Endodermal cell (in vitro differentiated cells): ENCODE measurements at places on chromosomes 11 and 22.
A peak's percentile ranks its signal among the peaks of the same experiment; 100 is the strongest.

- DNase-seq = peak; percentile 93
Observed at GRCh38 chr11:120210626-120211521, at the start of gene OAF. OAF (plus strand) TSS chr11:120211032; CDS start chr11:120211280, 248 bp downstream.

- no peak for DNase-seq
Observed at GRCh38 chr11:40302669-40303068, 1156.8 kb downstream of the LRRC4C start.

- DNase-seq = peak; percentile 64
Observed at GRCh38 chr22:49149721-49150608, 677.7 kb downstream of the BRD1 start.

GRCh38 chr11:27211370-27212127, 151.5 kb downstream of the CCDC34 start:
- peak; percentile 68 for DNase-seq

- peak; percentile 90 for DNase-seq
Observed at GRCh38 chr11:27718863-27719545, 18.7 kb upstream of the BDNF start.

GRCh38 chr11:71268706-71269321, 16.4 kb upstream of the SHANK2 start:
- DNase-seq = peak; percentile 25

DNA sequence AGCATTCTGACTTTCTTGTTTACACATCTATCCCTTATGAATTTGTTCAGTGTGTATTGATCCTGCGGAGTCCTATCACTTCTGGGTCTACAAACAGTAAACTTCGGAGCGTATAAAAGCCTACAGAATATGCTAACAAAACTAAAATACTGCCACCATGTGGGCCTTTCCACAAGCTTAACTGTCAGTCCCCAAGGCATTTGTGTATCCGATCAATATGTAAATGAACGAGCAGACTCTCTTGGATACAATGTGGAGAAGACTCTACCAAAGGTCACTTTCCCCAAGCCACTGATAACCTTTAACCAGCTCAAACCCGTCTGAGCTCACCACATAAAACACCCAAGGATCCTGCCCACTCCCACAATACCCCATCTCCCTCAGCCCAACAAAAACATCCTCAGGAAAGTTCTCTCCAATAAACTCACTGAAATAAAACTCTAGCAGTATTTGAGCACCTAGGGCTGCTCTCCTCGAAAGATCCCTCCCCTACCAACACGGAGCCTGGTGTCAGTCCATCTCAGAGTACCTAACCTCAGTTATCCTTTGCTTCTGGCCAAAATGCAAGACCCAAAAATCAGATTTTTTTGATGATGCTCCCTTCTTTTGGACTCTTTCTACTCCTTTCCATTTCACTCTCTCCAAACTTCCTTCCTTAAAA, 17.8 kb downstream of the ADA2 start:
- peak; percentile 58 for DNase-seq

- no peak for DNase-seq
Observed at GRCh38 chr11:35144136-35144741, 5.3 kb downstream of the CD44 start.

DNA sequence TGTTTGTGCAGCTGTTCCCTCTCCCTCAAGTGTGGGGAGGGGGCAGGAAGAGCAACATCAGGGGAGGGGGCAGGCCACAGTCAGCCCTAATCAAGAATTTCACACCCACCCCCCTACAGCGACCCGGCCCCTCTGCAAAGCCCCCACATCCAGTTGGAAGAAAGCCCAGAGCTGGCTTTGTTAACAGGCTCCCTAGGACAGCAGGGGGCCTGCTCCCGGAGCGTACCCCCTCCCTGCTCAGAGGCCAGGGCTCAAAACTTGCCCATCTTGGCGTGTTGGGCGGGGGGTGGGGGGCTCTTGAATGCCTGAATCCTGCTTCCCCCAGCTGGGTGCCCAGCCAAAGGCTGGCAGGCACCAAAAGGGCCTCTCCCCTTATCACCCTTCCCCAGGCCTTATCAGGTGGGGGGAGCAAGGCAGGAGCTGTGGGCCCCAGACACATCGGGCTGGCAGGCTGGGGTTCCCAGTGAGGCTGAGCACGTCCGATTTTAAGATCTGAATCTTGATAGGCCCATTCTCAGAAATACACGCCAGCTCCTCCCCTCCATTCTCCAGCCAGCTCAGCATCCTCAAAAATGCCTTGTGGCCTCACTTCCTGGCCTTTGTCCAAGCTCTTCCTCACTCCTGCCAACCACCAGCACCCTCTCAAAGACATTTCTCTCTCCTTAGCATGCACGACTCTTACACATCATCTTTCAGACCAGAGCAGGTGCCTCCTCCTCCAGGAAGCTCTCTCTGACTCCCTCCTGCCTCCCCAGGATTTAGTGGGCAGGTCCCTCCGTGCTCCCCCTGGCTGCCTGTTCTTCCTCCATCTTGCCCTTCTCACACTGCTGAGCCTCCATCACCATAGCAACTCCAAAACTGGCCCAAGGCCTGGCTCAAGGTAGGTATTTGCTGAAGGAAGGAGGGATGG, 384.8 kb downstream of the MN1 start:
- DNase-seq = peak; percentile 83

GRCh38 chr22:35984183-35985175, 44.1 kb downstream of the RBFOX2 start:
- DNase-seq = no peak

- no peak for DNase-seq
Observed at GRCh38 chr11:48148749-48149148, 67.9 kb upstream of the OR4B1 start.

DNA sequence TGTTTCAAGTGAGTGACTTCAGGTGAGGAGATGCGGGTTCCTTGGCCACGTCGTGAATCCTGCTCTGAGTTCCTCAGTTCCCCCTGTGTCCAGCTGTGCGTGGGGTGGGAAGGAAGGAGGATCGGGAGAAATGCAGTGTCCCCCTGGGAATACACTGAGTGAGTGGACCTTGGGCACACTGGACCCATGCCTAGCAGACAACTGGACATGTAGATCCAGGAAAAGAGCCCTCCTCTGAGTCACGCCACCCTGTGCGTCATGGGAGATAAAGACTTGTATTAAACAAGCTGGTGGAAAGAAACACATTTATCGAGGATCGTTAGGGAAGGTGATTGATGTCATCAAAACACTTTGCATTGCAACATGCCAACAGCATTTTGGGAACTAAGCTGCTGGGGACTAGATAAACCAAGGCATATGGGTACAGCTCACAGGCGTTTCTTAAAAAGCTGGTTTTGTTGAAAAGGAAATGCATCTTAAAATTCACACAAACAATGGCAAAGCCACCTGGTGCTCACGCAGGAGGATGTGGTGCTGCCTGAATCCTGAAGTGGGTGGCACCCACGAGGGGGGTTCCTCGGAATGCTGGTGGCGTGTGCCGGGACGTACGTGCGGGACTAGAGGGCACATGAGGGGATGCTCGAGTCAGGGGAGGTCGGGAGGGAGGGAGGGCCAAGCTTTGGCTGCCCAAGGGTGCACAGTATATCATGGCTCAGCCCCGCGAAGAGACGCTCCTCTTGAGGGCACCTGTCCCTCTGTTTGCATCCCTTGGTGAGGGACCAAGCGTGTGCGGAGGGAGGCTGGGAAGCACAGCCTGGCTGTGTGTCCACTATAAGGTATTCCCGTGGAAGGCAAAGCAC, 303.5 kb downstream of the TBC1D22A start:
- peak; percentile 26 for DNase-seq

- DNase-seq = peak; percentile 73
Observed at GRCh38 chr11:73271936-73272679, at the start of gene P2RY6. P2RY6 (plus strand) TSS chr11:73272338; CDS start chr11:73296519, 24,181 bp downstream.

DNA sequence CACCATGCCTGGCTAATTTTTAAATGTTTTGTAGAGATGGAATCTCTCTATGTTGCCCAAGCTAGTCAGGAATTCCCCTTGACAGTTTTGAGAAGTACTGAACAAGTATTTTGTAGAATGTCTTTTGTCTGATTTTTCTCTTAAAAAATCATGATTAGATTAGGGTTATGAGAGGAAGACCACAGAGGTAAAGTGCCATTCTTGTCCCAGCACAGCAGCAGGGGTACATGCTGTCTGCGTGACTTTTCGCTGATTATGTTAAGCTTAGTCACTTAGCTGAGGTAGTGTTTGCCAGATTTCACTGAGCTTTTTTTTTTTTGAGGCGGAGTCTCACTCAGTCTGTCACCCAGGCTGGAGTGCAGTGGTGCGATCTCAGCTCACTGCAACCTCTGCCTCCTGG, 13.6 kb upstream of the NUP160 start:
- no peak for DNase-seq

DNA sequence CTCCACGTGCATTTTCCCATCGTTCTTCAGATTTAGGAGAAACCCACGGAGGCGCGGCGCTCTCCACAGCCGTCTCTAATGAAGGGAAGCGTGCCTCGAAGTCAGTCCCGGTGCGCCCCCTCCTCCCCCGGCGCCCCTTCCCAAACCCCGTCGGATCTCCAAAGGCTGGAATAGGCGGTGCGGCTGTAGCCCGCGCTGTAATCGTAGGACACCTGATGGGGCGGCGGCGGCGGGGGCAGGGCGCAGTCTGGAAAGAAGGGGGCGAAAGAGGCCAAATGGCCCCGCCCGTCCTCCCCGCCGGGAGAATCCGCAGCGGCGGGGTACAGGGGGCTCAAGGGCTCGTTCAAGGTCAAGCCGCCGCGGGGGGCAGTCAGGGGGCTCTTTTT, 1.3 kb downstream of the FAM181B start:
- DNase-seq = peak; percentile 68

DNA sequence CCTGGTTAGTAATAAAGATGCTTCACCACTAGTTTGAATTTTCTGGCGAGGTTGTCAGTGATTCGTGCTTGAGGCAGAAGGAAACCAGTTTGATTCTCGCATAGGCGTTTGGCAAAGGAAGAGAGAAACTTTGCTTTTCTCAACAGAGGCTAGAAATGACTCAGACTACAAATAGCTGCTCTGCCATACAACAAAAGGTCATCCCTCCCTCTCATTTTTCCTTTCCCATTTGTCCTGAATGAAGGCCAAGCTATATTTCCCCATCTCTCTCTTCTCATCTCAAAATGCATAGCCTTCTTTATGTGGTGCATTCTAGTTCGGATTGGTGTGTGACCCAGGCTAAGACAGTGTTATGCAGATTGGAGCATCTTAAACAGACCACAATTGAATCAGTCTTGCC, 741.4 kb downstream of the NTM start:
- DNase-seq = no peak

DNA sequence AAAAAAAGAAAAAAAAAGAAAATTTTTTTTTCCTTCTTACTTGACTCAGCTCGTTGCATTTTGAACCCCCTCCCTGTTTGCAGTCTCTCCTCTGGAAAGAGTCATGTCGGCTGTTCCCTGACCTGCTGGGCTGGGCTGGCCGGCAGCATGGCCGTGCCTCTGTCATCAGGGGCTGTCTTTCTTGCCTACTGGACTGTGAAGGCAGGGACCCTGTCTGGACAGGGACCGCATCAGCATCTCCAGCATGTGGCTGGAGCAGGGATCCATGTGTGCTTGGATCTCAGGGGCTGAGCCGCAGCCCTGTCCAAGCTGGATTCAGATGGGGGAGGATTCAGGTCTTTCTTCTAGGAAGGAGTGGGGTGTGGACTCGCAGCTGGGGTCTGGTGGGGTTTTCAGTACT, 15.5 kb downstream of the FBLN1 start:
- no peak for DNase-seq

DNA sequence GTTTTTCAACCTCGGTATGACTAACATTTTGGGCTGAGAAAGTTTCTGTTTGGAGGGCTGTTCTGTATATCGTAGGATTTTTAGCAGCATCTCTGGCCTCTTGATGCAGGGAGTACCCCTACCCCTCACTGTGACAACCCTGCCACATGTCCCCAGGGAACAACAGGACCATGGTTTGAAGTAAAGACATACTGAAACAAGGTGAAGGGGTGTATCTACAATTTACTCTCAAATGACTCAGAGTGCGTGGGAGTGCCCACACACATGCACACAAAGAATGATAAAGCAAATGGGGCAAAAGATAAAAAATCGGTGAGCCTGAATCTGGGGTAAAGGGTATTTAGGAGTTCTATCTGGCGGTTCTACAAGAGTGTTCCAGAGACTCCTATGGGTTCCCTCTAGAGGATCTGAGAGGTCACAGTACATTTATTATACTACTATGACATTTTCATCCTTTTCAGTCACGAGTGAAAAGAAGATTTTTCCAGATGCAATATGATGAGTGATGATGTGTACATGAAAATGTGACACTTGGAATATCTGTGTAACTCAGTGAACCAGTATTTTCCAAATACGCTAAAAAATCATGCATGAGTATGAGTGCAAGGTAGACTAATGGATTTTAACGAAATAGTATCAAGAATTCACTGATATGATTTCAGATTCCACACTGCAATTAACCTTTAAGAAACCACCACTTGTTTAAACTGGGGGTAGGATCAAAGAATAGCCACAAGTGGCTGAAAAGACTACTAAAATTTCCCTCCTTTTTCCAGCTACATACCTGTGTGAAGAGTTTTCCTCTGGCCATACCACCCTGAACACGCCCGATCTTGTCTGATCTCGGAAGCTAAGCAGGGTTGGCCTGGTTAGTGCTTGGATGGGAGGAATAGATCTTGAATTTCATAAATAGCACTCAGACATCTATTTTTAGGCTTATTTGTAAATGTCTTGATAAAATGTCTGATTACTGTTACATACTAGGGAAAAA, 56.3 kb upstream of the YPEL1 start:
- DNase-seq = no peak

DNA sequence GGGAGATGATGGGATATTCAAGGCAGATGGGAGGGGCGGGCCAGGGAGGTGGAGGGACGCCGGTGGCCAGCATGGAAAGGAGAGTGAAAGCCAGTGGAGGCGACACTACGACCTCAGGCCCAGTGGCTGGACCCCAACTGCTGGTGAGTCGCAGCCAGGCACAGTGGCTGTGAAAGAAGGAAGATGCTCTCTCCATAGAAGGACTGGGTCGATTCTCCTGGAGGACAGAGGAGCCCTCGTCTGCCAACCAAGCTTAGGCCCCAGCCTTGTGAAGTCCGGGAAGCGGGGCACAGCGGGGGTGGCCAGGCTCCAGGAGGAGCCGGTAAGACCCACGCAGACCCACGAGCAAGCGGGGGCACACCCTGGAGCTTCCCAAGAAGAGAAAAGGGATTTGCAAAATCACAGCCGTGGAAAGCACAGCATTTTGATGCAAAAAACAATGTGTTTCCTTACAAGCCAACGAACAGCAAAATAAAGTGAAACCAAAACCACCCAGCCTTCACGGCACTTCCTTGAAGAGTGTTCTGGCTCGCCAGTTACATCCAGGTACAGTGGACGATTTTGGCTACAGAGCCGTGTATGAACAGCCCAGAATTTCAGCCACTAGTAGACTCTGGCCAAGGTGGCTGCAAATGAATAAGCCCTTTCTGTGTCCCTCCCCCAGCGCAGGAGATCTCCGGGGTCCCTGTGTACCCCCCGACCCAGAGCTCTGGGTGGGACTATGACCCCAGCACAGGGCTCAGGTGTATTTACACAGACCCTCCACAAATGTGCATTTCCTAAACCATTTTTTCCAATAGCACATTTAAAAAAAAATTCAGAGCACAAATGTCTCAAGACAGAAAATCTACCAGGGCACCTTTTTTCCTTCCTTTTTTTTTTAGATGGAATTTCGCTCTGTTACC, 96.9 kb downstream of the TRMU start:
- DNase-seq = no peak
